DMS153 (cell line): ENCODE measurements at places on chromosomes 12 and 14.
A peak's percentile ranks its signal among the peaks of the same experiment; 100 is the strongest.

GRCh38 chr12:103840462-103840875 is 565 bp downstream of the NT5DC3 start:
- DNase-seq, result no peak

DNA sequence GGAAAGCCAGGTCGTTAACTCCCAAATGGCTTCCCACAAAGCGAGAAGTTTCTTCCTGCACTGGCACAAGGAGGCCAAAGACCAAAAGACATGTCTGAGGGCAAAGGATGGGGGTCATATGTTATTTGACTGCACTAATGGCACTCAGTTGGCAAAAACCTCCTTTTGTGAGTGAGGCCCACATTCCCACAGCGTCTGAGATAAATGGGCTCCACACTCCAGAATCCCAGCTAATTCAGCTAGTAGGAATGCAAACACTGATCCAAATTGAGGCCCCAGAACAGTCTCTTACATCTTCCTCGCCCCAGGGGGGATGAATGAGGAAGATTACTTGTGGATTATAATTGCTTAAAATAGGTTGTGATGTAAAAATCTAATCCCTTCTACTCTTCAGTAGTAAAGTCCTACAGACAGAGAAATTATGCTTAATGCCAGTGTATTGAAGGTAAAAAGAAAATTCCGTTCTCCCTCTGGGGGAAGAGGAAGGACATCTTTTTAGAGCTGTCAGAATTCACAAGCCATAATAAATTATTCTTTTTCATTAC is 86.4 kb upstream of the PIWIL1 start:
- DNase-seq, result no peak

DNA sequence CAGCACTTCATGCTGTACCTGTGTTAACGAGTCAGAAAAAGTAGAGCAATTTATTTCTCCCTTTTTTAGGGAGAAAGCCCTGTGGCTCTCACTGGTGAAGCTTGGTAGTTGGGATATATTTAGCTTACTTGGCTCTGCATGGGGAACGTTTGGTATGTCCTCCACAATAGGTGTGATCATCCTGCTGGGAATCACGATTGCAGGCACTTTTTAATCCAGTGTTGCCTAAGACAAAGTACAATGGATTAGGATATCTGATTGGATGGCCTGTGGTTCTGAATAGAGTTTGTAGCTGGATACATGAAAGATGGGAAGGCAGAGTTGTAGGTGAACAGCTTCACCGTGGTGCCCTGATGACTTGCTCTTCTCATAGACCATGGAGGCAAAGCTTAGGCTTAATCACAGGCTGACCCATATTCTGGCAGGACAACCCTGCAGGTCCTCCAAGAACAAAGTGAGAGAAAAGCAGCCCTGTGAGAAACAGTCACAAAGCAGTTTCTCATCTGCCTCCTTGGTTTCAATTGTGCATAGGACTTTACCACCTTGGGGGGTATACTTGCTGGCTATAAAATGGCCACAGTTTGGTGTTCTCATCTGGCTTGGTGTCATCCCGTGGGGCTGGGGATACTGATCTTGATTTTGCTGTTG is 7.5 kb downstream of the RESF1 start:
- DNase-seq, result no peak

GRCh38 chr12:119780786-119781434 is 96.2 kb downstream of the CIT start:
- no peak for DNase-seq

- DNase-seq, result no peak
Observed at GRCh38 chr12:124017064-124017463, 44.0 kb downstream of the ZNF664 start.

- no peak for DNase-seq
Observed at GRCh38 chr14:101020834-101021370, 117.4 kb upstream of the RTL1 start.

DNA sequence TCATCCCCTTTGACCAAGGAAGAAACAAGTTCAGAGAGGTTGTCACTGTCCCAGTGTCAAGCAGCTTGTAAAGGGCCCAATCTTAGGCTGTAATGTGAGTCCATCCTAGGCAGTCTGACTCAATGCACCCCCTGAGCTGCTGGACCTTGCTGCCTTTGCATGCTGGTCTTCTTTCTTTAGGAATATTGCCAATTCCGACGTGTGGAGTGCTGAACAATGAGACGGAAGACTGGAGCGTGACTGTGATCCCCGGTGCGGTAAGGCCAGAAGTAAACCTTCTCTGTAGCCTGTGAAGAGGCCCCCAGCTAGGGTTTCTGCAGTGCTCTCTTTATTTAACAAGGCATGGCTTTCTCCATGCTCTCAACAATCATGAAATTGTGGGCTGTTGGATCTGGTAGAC is 963 bp downstream of the TCTN2 start:
- DNase-seq, result no peak

GRCh38 chr12:125014526-125014925 is 21.1 kb downstream of the BRI3BP start:
- DNase-seq, result no peak

DNA sequence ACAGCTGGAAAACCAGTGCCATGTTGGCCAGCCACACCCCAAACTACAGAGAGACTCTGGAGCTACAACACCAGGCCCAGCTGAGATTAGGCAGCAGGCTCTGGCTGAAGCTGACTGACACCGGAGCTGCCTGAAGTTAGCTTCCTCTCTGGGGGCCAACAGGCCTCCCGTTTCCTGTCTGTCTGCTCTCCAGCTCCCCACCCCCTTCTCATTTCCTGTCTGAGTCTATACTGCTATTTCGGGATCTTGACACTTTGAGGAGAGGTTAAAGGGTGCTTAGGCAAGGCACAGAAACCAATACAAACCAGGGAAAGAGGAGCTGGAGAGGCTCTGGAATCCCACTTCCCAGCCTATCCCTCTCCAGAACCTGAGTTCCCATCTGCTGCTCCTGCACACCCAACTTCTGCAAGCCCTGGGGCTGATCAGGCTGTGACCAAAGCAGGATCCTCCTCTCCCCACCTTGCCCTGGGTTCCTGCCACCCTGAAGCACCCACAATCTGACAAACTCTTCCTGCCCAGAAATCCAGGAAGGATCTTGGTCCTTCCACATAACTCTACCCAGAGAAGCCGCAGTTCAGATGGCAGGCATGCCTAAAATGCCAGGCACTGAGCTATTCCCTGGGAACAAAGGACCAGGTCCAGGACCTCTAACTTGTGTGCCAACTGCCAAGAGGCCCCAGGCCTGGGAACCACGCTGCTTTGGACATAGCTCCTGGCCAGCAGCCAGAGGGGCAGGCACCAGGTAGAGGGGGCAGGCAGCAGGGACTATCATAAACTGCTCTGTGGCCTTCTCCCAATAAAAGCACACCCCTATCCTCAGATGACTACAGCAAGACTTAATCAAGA is 39.9 kb downstream of the PRPF40B start:
- DNase-seq, result peak; percentile 71

DNA sequence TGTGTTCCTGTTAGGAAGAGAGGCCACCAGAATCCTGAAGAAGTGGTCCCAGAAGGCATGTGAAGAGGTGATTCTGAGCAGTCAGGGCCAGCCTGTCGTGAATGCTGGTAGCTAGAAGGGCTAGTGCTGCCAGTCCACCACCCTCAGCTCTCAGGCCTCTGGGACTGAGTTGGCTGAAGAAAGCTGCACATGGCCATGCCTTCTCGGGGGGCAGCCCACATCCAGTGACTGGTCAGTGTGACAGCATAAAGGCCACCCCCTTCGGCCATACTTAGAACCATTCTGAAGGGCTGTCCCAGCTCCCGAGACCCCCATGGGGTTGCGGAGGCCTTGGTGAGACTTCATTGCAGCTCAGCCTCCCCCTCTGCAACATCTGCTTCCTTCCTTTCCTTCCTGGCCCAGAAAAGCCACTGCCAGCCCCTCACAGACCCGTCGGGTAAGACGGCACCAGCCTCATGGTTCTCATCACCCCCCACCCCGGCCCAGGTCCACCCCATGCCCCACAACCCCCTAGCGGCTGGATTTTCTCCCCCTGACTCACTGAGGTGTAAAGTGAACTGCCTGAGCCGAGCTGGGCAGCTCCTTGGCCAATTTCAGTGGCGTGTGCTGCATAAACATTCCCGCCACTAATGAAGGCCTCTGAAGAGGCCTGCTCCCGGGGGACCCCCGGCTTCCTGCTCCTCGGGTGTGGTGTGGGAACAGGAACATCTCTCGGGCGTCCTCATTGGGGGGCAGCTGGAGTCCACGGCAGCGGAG is 49.5 kb upstream of the DIO3 start:
- DNase-seq, result no peak

DNA sequence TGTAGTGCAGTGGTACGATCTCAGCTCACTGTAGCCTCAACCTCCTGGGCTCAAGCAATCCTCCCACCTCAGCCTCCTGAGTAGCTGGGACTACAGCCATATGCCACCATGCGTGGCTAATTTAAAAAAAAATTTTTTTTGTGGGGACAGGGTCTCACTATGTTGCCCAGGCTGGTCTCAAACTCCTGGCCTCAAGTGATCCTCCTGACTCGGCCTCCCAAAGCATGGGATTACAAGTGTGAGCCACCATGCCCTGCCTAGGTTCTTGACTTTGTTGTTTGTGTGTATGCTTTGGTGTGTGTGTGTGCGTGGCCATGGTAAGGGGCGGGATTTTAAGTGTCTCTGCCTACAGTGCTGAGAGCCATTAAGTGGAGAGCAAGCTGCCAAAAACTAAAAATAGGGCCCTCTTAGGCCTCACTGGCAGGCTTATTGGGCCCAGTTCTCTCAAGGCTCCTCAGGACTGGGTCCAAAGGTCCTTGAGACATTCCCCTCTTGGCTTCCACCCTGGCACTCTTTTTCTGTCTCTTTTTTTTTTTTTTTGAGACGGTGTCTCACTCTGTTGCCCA is 5.1 kb downstream of the COX14 start:
- no peak for DNase-seq

DNA sequence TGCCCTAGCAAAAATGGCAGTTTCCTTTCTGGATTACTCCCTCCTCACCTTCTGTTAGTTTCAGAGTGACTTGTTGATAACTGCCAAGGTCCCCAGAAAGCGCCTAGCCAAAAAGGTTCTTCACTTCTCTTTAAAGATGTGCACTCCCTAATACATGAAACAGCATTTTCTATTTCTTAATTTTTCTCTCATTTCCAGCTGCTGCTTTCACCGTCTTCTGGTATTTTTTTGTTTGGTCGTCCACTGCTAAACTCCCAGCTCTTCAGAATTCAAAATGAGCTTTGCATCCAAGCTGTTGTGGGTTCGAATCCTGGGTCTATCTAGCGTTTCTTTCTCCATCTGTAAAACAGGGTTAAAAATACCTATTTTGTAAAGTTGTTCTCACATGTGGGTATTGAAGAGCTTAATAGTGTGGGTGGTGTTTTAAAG is 397 bp upstream of the BORCS5 start:
- DNase-seq, result no peak

DNA sequence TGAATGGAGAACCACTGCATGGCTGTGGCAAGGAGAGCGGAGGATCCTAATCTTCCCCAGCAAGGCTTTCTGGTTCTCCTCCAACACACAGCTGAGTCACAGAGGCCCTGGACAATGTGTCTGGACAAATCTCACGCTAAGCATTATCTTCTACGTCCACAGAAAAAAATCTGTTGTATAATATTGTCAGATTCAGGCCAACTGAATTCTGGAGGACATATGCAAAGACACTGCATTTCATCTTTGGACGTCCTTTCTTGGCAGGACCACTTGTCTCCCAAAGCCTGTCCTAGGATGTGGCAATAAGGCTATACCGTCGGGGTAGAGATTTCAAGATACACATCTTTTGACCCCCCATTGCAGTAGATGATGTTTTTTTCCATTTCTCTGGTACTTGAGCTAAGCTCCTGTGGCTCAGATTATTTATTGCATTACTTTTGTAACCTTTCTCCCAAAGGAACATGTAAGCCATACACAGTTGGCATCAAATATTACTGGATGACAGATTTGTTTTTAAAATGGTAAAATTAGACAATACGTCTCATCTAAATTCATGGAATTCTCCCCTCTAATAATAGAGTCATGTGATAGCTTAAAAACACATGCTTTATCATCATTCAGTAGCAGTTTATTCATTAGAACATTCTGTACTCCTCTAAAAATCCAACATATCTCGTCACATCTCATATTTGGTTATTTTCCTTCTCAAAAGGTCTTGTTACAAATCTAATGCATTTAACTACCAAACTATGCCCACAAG is 19.4 kb downstream of the LMO3 start:
- DNase-seq, result no peak
